NCI-H2029 treated with DMSO at 0.1 percent for 48 hours (cell line): ENCODE measurements at places on chromosomes 16 and 17.

DNA sequence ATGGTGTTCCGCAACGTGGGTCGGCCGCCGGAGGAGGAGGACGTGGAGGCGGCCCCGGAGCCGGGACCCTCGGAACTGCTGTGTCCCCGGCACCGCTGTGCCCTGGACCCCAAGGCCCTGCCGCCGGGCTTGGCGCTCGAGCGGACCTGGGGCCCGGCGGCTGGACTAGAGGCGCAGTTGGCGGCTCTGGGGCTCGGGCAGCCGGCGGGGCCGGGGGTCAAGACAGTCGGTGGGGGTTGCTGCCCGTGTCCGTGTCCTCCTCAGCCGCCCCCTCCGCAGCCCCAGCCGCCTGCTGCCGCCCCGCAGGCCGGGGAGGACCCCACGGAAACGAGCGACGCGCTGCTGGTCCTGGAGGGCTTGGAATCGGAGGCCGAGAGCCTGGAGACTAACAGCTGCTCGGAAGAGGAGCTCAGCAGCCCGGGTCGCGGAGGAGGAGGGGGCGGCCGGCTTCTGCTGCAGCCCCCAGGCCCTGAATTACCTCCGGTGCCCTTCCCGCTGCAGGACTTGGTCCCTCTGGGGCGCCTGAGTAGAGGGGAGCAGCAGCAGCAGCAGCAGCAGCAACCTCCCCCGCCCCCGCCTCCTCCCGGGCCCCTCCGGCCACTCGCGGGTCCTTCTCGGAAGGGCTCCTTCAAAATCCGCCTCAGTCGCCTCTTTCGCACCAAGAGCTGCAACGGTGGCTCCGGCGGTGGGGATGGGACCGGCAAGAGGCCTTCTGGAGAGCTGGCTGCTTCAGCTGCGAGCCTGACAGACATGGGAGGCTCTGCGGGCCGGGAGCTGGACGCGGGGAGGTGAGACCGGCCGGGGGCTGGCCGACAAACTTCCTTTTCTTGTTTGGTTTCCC is 821 bp downstream of the SOCS7 start:
- no peak for DNase-seq

DNA sequence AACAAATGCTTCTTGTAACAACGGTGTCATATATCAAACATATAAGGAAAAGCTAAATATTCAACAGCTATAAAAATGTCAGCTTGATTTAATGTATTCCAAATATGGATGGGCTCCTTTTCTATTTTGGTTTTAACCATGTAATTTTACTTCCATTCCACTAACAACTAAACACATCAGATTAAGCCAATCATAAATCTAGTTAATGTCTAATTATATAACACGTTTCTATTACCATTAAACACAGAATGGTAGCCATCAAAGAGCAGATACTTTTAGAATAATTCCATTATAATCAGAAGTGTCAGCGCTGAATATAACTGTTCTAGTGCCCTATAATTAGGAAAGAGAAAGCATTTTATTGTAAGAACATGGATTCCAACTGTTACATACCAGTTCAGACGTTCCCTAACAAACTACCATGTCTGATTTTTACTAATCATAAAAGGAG is 10.0 kb downstream of the CMC2 start:
- DNase-seq, result no peak

GRCh38 chr16:86034421-86034919 is 135.5 kb downstream of the IRF8 start:
- no peak for DNase-seq

GRCh38 chr17:77455111-77455890 is 314.5 kb downstream of the SEC14L1 start:
- no peak for DNase-seq

GRCh38 chr17:7686222-7687071 is 843 bp downstream of the TP53 start:
- DNase-seq, result peak; percentile 42

- peak; percentile 13 for DNase-seq
Measured at GRCh38 chr16:82895843-82896242, 269.1 kb downstream of the CDH13 start.

DNA sequence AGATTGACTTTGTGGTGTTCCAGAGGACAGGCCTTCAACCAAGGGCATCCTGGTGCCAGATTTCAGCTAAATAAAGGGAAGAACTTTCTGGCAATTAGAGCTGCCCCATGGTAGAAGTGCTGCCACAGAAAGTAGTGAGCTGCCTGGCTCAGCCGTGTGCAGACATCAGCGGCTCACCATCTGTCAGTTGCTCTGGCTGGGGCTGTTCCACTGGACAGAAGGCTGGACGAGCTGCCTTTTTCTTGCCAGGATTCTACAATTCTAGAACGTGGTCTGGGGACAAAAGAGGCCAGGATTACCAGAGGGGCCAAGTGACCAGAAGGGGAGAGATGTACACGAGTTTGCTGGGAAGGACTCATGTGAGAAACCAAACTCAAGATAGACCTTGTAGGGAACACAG is 107.0 kb upstream of the RPL38 start:
- no peak for DNase-seq

GRCh38 chr16:30180741-30181140 is 2.7 kb upstream of the CORO1A start:
- no peak for DNase-seq

GRCh38 chr17:49106321-49107210 is 26.0 kb upstream of the B4GALNT2 start:
- DNase-seq, result no peak

DNA sequence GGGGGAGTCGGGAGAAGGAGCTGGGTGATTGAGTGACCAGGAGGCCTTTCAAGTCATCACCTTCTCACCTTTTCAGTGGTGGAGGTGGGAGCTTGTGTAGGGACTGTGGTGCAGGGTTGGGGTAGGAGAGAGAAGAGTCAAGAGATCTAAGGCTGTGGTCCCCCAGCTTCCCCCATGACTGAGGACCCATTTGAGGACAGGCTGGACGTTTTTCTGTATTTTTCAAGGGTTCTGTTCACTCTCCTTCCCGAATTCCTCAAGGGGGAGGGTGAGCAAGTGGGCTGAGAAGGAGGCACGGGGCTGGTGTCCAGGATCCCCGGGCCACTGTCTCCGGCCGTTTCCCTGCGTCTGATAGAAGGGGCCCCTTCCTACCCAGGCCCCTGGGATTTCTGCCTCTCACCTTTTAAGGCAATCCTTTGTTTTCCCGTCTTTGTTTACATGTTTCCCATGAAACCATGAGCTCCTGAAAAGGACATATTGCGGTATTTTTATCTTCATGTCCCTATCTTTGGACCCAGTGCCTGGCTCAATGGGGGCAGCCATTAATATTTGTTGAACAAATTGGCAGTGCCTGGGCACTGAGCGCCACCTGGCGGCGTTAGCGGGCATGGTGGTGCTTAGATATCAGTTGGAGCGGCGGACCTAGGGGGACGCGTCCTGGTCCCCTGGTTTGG is 9.2 kb upstream of the CD300A start:
- DNase-seq, result no peak

- no peak for DNase-seq
Measured at GRCh38 chr16:14496786-14497185, 133.3 kb downstream of the PARN start.

- no peak for DNase-seq
Measured at GRCh38 chr17:9431620-9432019, 144.0 kb downstream of the STX8 start.

DNA sequence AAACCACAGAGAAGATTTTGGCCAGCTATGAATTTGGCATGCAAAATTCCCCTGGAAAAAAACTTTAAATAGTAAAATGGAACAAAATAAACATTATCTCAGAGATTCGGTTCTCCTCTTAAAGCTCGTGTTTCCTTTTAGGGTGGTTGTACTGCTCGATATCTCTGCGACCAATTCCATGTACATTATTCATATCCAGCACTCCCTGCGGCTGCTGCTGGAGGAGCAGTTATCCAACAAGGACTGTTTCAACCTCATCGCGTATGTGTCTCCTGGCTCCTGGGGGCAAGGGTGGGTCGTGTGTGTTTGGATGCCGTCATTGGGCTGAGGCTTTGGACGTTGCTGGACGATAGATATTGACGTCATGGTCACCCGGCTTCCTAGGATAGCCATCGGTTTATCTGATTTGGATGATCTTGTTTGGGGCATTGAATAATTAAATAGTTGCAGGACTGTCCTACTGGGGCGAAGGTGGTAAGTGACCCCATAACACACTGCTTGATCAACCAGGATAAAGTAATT is 33.8 kb downstream of the VWA3A start:
- no peak for DNase-seq
